ENCODE measurements at places on chromosomes 5 and 9. TPM values are rescaled to one million over a fixed set of nuclear protein-coding genes. Genes with fewer than 3 reads are reported as not detected.

ORM2 gene
- not detected for polyA plus RNA-seq

CDC20B gene
- polyA plus RNA-seq = not detected

PHF24 gene
- 10.5 TPM for polyA plus RNA-seq

HTR1A gene
- polyA plus RNA-seq = not detected

PCDHA5 gene
- polyA plus RNA-seq = 6.3 TPM

DOK3 gene
- polyA plus RNA-seq = 0.44 TPM

TLX3 gene
- not detected for polyA plus RNA-seq

PCDHGA2 gene
- 1.9 TPM for polyA plus RNA-seq

CXXC5 gene
- polyA plus RNA-seq = 18.9 TPM

SLC6A7 gene
- polyA plus RNA-seq = 0.65 TPM

SLC25A2 gene
- polyA plus RNA-seq = not detected

BHMT2 gene
- polyA plus RNA-seq = not detected

COL15A1 gene
- not detected for polyA plus RNA-seq

NR4A3 gene
- 3.0 TPM for polyA plus RNA-seq

LCN1 gene
- polyA plus RNA-seq = not detected

SLC38A9 gene
- polyA plus RNA-seq = 20.4 TPM

MEF2C gene
- 372 TPM for polyA plus RNA-seq

CNTLN gene
- polyA plus RNA-seq = 3.1 TPM

AHRR gene
- polyA plus RNA-seq = not detected

HEMGN gene
- not detected for polyA plus RNA-seq

PCDHGB3 gene
- 1.2 TPM for polyA plus RNA-seq

PCDHB9 gene
- polyA plus RNA-seq = 0.21 TPM

RAI14 gene
- 6.8 TPM for polyA plus RNA-seq

SPATA6L gene
- 0.65 TPM for polyA plus RNA-seq

PTTG1 gene
- polyA plus RNA-seq = 6.4 TPM

IL31RA gene
- polyA plus RNA-seq = not detected

MARCOL gene
- polyA plus RNA-seq = not detected

GPX8 gene
- 1.8 TPM for polyA plus RNA-seq
